ENCODE measurements at places on chromosomes 1 and 21. TPM values are rescaled to one million over a fixed set of nuclear protein-coding genes. Genes with fewer than 3 reads are reported as not detected.

DNA sequence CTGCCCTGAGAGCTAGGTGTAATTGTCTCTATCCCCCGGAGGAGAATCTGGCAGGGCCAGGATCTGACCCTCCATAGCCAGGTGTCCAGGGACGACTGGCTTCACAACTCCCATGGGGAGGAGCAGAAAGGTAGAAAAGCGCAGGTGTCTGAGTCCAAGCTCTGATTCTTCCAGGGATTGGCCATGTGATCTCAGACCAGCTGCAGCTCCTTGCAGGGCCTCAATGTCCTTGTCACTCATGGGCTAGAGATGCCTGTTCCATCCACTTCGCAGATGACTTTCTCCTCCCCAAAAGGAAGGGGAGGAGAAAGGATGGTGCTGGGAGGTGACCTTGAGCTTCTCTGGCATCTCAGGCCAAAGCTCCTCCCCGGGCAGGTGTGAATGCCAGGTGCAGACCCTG, 22.7 kb downstream of the HSPG2 start:
- DNase-seq: no peak

DNA sequence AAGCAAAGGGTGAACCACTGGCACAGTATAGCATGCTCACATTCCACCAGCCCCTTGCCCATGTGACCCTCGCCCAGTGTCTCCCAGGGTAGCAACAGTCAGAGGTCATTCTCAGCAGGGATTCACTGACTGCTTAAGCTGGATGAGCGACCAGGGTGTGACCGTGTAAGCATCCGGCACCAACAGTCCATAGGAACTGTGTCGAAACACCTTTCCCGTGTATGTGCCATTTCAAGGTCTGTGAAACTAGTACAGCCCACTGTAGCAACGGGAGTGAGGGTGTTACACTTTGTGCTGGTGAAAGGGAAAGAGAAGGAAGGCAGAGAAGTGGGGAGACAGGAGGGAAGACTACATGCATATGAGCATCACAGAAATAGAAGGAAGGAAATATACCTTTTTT, 10.8 kb downstream of the PIK3C2B start:
- no peak for DNase-seq

SLC37A1 gene
- total RNA-seq: 2.3 TPM

UQCRHL gene
- 8.6 TPM for total RNA-seq

HSPG2 gene
- total RNA-seq: 149 TPM
